Cerebellar nuclear complex (tissue), 1 donor: ENCODE measurements at places on chromosomes 1 and 21.

GRCh38 chr1:36955016-36955415 lies 79.3 kb downstream of the GRIK3 start:
- DNase-seq: no peak

DNA sequence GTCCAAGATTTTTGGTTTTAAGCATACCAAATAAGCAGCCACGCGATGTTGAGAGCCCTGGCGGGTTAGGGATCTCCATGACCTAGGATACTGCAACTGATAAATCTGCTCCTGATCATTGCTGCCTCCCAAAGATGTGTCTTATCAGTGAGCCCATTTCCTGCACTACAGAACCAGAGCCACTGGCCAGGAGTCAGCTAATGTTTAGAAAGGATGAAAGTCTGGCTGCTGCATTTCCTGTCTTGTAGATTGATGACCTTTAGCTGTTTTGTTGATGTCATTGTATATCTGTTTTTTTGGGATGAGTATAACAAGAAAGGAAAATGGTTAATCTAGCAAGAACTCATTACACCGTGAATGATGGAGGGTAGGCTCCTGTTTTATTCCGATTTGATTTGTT lies 74.5 kb downstream of the C1orf21 start:
- DNase-seq: no peak

GRCh38 chr1:111275079-111275478 lies 15.6 kb upstream of the CHIA start:
- DNase-seq: no peak

DNA sequence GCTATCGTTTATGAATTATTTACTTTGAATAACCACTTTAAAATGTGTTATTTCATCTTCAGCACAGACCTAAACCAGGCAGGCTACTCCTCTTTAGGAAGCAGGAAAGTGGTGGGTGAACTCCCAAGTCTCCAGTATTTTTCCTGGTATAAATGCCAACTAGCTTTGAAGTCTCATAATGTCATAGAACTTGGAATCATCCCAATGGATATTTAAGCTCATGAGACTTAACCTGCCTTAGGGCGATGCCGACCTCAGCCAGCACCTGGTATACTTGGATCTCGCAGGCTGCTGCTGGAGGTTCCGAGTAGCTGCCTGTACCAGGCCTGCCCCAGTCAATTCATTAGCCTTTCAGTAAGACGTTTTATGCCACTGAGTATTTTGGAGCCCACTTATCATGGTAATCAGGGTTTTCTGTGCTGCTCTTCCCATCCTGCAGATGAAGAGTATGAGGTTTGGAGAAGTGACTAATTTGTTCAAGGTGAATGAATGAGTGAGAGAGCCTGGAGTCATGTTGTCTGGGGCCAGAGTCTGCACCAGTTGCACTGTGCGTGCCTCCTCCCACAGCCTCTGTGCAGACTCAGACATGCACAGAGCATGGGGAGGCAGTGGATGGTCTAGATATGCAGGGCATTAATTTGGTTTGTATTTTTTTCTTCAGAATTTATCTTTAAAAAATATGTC lies 34.9 kb downstream of the VANGL1 start:
- no peak for DNase-seq

GRCh38 chr1:158154501-158154900 lies 26.2 kb upstream of the CD1D start:
- no peak for DNase-seq

DNA sequence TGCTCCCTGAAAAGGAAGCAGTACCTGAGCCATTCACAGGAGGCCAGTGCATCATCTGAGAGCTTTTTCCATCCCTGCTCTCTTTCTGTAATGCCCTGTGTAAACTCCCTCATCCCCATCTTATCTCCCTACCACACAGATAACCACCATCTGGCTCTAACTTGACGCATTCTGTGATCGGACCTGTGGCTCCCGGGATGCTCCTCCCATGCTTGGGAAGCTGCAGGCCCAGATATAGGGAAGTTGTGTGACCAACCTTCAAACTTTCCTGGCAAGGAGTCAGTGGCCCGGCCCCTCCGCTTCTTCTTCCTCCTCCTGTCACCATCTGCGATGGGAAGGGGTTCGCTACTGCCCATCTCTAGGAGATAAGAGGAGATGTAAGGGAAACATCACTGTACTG lies 21.1 kb downstream of the MKNK1 start:
- DNase-seq: no peak

DNA sequence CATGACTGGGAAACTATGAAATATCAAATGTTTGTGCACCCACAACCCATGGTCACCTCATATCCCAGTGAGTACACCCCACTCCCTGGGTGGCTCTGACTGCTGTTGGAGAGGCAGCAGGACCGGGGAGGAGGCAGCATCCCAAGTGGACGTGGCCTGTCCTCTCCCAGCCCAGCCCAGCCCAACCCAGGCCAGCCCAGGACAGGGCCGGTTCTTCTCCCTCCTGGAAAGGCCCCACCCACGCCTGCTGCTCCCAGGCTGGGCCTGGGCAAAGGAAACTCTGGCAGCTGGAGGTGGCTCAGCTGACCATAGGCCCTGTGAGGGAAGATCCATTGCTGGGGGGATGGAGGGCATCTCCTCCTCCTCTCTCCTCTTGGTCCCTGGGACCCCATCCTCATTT lies 19.1 kb downstream of the MATN1 start:
- DNase-seq: no peak

DNA sequence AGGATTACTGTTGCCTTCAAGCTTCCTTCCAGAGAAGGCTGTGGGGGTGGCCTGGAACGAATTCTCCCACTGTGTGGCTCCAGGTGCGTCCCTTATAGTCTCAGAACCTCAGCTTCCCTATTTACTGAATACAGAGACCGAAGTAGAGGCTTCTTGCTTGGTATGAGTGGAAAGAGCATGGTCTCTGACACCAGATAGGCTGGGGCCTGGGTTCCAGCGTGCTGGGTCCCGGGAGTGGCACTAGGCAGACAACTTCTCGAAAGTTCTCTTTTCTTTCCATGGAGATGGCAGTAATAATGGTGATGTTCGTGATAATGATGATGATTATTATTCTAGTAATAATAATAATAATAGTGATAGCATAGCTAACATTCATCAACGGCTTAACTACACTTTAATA lies 161.7 kb downstream of the PTPRU start:
- DNase-seq: no peak

GRCh38 chr21:35952651-35953340 lies 107.5 kb downstream of the SETD4 start:
- DNase-seq: no peak

DNA sequence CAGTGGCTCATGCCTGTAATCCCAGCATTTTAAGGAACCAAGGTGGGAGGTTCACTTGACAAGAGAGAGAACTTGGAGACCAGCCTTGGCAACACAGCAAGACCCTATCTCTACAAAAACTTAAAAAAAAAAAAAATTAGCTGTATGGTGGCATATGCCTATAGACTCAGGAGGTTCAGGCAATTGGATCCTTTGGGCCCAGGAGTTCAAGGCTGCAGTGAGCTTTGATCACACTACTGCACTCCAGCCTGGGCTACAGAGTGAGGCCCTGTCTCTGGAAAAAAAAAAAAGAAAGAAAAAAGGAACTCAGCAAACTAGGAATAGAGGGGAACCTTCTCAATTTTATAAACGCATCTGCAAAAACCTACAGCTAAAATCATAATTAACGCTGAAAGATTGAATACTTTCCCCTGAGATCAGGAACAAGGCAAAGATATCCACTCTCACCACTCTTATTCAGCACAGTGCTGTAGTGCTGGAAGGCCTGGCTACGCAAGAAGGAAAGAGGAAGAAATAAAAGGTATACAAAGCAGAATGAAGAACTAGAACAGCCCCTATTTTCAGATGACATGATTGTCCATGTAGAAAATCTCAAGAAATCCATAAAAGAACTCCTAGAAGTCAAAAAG lies 21.6 kb downstream of the HSF2BP start:
- DNase-seq: no peak

DNA sequence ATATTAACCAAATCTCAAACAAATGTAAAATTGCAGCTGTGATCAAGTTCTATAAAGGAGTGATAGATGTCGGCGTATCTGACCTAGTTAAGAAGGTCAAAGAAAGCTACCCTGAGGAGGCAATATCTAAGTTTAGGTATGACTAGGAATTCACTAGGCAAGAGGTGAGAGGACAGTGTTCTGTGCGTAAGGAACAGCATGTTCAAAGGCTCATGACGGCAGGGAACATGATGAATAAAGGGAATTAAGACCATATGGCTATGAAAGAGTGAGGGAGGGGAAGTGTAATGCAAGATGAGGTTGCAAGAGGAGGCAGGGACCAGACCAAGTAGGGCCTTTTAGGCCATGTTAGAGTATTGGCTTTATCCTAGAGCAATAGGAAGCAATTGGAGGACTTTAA lies 8.6 kb downstream of the LIX1L start:
- DNase-seq: no peak

GRCh38 chr1:22789356-22789994 lies 78.8 kb downstream of the EPHB2 start:
- no peak for DNase-seq

DNA sequence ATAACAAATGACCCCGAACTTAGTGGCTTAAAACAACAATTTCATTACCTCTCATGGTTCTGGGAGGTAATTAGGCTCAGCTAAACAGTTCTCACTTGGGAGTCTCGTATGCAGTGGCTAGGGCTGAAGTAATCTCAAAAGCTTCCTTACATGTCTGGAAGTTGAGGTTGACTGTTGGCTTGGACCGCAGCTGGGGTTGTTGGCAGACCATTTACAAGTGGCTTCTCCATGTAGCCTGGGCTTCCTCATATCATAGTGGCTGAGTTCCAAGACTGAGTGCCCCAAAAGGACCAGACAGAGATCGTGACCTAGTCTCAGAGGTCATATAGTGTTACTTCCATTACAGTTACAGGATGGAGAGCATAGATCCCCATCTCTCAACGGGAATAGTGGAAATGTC lies 2.4 kb upstream of the POGZ start:
- no peak for DNase-seq

DNA sequence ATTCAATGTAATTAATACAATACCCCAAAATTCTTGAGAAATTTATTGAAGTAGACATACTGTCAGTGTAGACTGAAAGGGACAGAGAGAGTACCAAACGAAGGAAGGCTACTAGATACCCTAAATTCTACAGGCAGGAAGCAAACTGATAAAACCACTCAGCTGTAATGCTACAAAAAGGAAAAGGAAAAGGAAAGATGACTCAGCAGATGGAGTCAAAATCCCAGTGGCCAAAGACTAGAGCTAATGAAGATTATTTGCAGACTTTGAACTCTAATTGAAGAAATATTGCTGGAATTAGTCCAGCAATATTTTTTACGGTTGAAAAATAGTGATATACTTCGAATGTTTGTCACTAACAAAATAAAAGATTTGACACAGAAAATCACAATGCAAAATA lies 671.9 kb downstream of the BRINP3 start:
- DNase-seq: no peak

GRCh38 chr1:9626201-9626608 lies 25.3 kb upstream of the PIK3CD start:
- DNase-seq: no peak

GRCh38 chr1:26574719-26575251 lies 45.2 kb downstream of the RPS6KA1 start:
- DNase-seq: no peak

DNA sequence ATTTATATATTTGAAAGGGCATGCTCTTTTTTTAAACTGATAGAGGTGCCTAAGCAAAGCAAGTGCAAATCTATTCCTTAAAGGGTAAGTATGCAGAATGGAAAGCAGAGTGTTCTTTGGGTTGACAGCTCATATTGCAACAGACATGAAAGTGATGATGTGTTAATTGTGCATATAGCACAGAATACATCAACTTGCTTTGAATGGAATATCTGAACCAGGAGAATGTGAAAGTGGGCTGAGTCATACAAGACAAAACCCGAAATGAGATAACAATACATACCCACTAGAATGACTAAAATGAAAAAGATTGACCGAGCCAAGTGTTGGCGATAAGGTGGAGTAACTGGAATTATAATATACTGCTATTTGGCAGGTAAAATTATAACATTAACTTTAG lies 4.3 kb downstream of the CR1 start:
- no peak for DNase-seq

DNA sequence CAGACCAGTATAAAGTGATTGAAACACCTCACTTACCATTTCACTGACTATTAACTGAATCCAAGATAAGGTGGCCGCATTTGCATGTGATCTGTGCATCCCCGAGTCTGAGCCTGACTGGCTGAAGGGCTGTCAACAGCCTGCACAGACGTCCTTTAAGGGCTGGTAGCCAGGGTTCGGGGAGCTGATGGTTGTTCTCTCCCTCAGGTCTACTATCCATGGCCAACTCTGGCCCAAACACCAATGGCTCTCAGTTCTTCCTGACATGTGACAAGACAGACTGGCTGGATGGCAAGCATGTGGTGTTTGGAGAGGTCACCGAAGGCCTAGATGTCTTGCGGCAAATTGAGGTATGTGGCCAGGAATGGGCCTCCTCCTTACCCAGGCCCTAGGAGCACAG lies 14.0 kb downstream of the PPIE start:
- no peak for DNase-seq

- DNase-seq: no peak
Measured at GRCh38 chr1:176880955-176881595, 283.4 kb downstream of the ASTN1 start.

GRCh38 chr1:71657891-71658679 lies 577.2 kb upstream of the ZRANB2 start:
- DNase-seq: peak; percentile 71

DNA sequence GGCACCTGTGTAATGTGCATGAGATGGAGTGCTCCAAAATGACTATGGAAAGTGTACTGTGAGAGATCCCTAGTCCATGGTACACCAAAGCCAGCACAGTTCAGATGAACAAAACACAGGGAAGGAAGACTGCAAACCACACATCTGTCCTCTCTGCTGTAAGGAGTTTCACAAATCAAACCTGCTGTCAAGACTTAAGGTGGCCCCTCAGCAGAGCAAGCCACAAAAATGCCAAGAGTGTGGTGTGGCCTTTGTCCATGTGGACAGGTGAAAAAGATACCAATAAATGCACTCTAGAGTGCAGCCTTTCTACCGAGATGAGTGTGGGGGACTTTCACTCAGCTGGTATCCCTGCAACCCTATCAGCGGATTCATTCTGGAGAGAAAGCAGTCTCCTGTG lies 12.9 kb downstream of the ZNF648 start:
- DNase-seq: no peak

GRCh38 chr1:35270836-35271235 lies 2.3 kb downstream of the ZMYM4 start:
- DNase-seq: no peak

GRCh38 chr1:183480971-183481441 lies 8.7 kb downstream of the SMG7 start:
- DNase-seq: no peak

DNA sequence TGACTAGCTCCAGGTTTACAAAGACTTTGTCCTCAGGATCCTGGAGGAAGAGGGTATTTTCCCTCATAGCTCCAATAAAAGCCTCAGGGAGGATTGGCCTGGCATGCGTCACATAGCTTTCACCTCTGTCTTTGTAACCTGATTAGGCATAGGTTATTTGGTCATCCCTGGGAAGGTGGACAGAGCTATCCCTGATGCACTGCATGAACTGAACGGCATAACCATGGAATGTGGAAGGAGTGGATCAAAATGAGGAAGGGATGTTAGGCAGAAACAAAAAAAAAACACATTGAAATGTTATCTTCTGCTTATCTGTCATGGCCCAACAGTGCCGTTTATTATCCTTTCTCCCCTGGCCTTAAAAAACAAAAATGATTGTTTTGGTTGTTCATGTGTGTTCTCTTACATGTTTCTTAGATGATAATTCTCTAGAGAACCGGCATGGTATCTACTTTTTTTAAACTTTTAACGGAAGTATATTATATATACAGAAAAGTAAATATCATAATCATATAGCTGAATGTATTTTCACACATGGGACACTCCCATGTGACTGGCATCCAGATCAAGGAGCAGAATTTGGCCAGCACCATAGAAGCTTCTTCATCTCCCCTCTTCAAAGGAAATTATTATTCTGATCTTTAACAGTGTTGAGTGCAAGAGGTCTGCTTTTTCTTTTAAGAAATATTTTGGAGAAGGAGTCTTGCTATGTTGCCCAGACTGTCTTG lies 85.3 kb downstream of the RPS6KC1 start:
- no peak for DNase-seq
